ENCODE measurements at places on chromosomes 12 and 14.

DNA sequence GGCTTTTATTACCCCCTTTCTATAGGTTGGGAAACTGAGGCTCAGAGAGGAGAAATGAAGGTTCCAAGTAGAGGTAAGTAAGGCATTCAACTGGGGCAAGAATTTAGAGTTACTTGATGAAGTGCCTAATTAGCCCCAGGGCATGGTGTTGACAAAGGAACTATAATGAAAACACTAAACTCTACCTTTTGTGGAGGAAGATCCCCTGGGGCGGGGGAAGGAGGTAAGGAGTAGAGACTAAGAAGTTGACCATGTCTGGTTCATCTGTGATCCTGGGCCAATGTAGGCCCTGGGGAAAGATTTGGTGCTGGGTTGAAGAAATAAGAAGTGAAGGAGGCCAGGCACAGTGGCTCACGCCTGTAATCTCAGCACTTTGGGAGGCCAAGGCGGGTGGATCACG is 16.2 kb upstream of the COX6A1 start:
- DNase-seq: no peak

DNA sequence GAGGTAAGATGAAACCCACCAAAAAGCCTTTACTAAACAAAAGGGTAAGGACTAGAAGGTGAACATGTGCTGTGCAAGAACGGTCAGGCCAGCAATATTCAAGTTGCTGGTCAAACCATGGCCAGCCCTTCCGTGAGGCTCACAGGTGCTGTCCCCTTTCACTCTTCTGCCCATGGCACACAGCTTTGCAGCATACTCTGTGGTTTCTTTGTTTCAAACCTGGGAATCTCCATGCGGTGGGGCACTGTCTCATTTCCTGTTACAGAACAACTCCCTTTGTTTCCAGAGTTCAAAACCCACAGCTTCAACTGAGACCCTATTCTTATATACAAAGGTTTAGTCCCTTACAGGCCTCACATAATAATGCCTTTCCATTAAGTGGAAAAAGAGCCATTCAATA is 1.7 kb upstream of the OVCH1 start:
- no peak for DNase-seq

GRCh38 chr12:131220331-131220685 is 266.6 kb downstream of the ADGRD1 start:
- DNase-seq: no peak

DNA sequence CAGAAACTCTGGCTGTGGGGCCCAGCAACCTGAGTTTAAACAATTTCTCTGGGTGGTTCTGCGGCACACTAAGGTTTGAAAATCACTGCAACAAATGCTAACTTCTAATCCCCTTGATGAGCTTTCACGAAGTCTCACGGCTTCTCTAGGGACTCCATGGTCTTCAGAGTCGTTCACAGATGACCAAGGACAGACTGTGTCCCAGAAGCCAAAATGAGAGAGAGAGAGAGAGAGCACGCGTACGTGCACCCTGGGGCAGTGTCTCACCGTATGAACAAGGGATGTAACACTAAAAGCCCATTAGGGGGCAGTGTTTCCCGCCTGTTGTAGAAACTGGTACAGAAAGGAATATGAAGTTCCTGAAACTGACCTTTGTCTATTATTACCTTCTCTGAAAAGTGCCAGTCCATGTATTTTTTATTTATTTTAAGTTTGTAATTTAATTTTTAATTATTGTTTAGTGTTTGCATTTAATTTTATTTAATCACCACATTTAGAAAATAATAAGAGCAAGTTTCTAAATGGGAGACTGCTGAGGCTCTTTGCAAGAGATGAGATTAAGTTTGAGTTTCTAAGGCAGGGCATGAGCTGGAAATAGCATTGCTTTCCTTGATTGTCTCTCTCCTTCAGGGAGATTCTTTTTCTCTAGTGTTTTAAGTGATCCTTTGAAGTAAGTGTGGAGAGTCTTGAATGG is 3.4 kb downstream of the APOLD1 start:
- no peak for DNase-seq

GRCh38 chr12:49698619-49699545 is 8.3 kb downstream of the FMNL3 start:
- no peak for DNase-seq

- DNase-seq: no peak
These were observed 45.7 kb downstream of the EIF2S3B start for GRCh38 chr12:10551375-10551774.

DNA sequence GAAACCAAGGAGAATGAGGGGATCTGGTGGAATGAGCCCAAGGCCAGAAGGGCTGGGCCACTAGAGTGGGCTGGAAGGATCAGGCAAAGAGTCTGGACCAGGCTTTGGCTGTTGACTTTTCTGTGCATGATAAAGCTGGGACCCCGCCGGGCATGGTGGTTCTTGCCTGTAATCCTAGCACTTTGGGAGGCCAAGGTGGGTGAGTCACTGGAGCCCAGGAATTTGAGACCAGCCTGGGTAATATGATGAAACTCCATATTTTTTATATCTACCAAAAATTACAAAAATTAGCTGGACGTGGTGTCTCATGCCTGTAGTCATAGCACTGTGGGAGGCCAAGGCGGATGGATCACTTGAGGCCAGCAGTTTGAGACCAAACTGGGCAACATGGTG is 393 bp upstream of the KLHL33 start:
- no peak for DNase-seq

DNA sequence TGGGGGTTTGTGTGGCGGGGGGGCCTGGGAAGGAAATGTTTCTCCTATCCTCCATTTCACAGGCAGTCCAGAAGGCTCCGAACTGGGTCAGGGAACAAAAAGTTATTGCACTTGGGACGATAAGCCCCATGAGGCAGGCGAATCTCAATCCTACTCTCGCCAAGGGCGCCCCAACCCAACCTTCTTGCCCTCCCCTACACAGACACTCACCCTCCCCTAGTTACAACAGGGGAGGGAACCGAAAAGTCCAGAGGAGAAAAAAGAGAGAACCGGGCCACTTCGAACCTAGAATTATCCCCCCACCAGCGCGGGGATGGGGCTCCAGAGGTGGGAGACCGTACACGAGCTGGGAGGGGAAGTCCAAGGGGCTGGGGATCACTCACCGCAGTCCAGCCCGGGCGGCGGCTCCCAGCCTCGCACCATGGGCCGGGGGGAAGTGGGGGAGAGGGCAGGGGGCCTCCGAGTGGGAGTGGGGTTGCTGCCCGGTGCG is 357 bp downstream of the HOMEZ start:
- no peak for DNase-seq

- DNase-seq: peak; percentile 1
These were observed 2.0 kb upstream of the CCDC197 start for GRCh38 chr14:93994919-93995682.

DNA sequence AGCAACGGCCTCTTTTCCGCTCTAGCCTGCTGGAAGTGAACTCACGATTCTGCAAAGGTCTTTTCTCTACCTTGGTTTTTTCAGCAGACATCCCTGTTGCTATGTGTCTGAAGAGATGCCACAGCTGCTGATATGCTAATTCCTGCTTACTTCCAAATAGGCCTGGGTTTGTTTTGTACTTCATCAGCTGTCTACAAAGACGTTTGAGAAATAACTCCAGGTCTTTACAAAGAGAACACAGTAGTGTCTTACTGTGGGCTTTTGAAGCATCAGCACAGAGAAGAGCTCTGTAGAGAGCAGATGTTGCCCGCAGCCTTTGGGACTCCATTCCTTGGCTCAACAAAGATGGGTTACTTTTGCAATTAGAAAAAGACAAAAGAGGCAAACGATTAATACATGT is 1366.5 kb downstream of the AACS start:
- DNase-seq: no peak

DNA sequence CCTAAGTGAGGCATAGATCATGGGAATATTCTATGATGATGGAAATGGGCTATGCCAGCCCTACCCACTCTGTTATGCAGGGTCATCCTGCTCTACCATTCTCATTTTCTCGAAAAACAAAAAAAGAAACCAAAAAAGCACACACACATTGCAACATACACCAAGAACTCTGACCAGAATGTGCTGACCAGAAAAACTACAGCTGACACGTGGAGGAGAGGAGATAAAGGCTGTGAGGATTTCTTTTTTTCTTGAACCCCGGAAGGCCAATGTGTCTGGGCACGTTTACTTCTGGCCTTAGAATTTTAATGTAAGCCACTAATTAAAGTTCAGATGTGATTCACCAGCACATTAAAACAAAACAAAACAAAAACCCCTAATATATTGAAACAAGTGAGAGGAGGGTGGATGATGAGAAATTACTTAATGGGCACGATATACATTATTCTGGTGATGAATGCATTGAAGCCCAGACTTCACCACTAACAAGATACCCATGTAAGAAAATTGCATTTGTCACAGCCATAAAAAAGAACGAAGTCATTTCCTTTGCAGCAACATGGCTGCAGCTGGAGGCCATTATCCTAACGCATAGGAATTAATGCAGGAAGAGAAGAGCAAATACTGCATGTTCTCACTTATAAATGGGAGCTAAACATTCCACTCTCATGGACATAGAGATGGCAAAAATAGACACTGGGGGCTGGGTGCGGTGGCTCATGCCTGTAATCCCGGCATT is 66.3 kb upstream of the PLEKHG3 start:
- no peak for DNase-seq

- no peak for DNase-seq
These were observed 3.7 kb upstream of the LPCAT3 start for GRCh38 chr12:7021956-7022355.

GRCh38 chr14:70350078-70350477 is 9.4 kb downstream of the COX16 start:
- no peak for DNase-seq

DNA sequence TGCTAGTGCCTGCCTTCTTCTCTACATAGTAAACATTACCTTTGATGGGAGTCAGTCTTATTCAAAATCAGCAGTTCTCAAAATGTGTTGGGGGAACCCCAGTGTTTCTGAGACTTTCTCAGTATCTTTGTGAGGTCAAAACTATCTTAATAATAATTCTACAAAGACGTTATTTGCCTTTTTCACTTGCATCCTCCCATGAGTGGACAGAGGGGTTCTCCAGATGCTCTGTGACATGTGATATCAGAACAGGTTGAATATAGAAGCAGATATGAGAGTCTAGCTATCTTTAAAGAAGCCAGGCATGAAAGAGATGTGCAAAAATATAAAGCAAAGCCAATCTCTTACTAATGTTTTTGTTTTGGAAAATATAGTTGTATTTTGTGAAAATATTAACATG is 144.7 kb downstream of the KTN1 start:
- no peak for DNase-seq

- peak; percentile 65 for DNase-seq
These were observed 19.6 kb downstream of the POMT2 start for GRCh38 chr14:77301103-77301502.

DNA sequence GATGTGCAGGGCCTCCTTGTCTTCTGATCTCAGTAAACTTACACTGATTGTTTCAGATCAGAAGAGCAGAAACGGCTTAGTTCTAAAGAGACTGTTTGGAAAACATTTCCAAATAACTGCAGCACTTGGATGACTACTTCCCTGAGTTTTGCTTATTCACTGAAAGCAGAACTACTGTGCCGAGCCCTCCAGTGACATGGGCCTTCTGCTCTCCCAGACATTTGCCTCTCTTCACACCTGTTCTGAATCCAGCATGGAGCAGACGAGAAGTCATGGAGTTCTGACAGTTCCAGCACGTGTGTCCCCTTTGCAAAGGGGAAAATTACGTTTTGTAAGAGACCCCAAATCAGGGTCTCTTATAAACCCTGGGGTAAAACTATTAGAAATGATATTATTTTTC is 31.4 kb downstream of the ETNK1 start:
- no peak for DNase-seq

GRCh38 chr14:104319491-104320241 is 181.3 kb downstream of the KIF26A start:
- DNase-seq: no peak
